Sciatic nerve (tissue), 2 donors: ENCODE measurements at places on chromosomes 2 and 18. TPM values are rescaled to one million over a fixed set of nuclear protein-coding genes. Genes with fewer than 3 reads are reported as not detected.

GAL3ST2 gene
- total RNA-seq: not detected

REG3A gene
- total RNA-seq: 2.3 TPM

HDHD2 gene
- total RNA-seq: 42.7 TPM

EPHA4 gene
- 17.7 TPM for total RNA-seq

DCDC2C gene
- total RNA-seq: 4.6 TPM

CYP27C1 gene
- 0.31 TPM for total RNA-seq

IL1F10 gene
- not detected for total RNA-seq

DLGAP1 gene
- 0.98 TPM for total RNA-seq

GREB1 gene
- 6.5 TPM for total RNA-seq

TEKT4 gene
- total RNA-seq: not detected

SPC25 gene
- 0.36 TPM for total RNA-seq

ALLC gene
- total RNA-seq: 7.6 TPM

LIMS4 gene
- 2.2 TPM for total RNA-seq

STK39 gene
- total RNA-seq: 19.0 TPM

ALPI gene
- total RNA-seq: not detected

CRYBA2 gene
- total RNA-seq: not detected

IGFBP2 gene
- 40.2 TPM for total RNA-seq

TEX44 gene
- not detected for total RNA-seq

SH3RF3 gene
- total RNA-seq: 6.4 TPM

LYPD6B gene
- total RNA-seq: not detected

LHCGR gene
- 12.4 TPM for total RNA-seq

TANC1 gene
- total RNA-seq: 50.3 TPM

SIX3 gene
- not detected for total RNA-seq

ZCCHC2 gene
- total RNA-seq: 35.5 TPM

VIT gene
- total RNA-seq: 67.9 TPM

UGT1A10 gene
- not detected for total RNA-seq

FBXO36 gene
- total RNA-seq: 3.2 TPM

NFATC1 gene
- total RNA-seq: 80.3 TPM

INPP4A gene
- 29.8 TPM for total RNA-seq

STRADB gene
- 44.6 TPM for total RNA-seq

SMIM21 gene
- total RNA-seq: not detected

CNGA3 gene
- total RNA-seq: not detected

ZEB2 gene
- total RNA-seq: 440 TPM

AMER3 gene
- total RNA-seq: not detected

AQP12A gene
- total RNA-seq: not detected

ERFE gene
- total RNA-seq: 0.58 TPM

ZAP70 gene
- 4.5 TPM for total RNA-seq

CYTIP gene
- total RNA-seq: 22.8 TPM

PMAIP1 gene
- total RNA-seq: 1.2 TPM

CNDP1 gene
- total RNA-seq: 0.31 TPM
